ENCODE measurements at places on chromosomes 1 and 21.

DNA sequence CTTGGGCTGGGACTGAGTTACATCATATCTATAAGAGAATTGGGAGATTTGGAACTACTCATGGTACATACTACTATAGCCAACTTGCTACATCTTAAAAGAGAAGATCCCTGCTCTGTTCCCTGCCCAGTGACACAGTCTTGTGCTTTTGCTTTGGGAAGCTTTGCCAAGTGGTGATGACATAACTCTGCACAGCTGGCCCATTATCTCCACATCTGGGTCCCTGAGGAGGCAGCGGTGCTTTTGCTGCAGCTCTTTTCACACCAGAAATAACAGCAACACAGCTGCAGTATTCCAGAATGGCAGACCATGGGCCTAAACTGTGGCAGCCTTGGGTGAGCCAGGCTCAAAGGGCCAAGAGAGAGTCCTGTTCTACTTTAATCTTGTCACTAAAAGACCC lies 296.0 kb downstream of the HHAT start:
- DNase-seq = no peak

- DNase-seq = no peak
Observed at GRCh38 chr21:26559099-26559498, 14.0 kb downstream of the CYYR1 start.

- DNase-seq = no peak
Observed at GRCh38 chr1:193661385-193661784, 475.0 kb upstream of the B3GALT2 start.

DNA sequence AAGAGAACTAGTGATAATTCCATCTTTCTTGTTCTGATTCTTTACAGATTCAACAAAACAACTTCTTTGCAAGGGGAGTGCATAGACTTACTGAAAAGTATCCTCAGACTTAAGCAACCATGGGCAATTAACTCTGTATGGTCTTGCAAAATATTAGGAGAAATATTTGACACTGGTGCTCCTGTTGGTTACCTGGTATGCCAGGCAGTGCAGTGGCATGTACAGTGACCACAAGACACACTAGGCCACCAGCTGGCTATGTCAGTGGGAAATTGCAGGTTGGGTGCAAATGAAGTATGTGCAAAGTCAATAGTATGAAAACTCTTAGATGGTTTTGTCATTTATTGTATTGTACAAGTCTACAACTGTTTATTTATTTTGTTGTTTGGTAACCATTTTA lies 34.5 kb downstream of the EPS15 start:
- no peak for DNase-seq

GRCh38 chr1:185144233-185144632 lies 12.5 kb downstream of the TRMT1L start:
- peak; percentile 30 for DNase-seq

DNA sequence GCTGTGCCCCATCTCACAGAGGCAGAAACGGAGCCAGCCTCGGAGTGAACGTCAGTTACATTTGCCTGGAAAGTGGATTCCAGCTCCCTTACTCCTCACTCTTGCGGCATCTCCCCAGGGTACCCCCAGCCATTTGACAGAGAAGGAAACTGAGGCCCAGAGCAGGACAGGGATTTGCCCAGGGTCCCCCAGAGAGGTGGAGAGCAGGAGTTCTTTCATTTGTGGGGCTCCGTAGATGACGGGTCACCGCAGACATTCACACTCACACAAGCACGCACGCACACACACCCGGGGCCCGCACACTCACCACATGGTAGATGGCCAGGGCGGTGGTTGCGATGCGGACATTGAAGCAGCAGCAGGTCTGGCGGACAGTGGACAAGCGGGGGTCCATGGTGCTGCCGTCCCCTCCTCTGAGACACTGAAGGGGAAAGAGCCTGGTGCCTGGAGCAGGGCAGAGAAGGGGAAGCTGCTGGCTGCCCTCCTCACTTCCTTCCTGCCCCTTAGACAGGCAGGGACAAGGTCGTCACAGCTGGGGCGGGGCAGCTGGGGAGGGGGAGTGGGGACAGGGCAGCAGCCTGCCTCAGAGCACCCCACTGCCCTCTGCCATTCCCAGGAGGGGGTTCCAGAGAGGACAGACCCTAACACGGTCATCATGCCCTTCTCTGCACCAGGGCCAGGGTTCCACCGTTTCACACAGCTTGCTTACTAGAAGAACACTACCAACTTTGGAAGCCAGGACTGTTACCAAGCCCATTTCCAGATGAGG lies at the start of gene LAPTM5:
Gene LAPTM5 (minus strand): TSS at position 423 of the 769 bp plus-strand sequence. CDS start 29 bp downstream, at position 394.
- no peak for DNase-seq

- peak; percentile 47 for DNase-seq
Observed at GRCh38 chr21:37430184-37430821, 63.7 kb downstream of the DYRK1A start.

DNA sequence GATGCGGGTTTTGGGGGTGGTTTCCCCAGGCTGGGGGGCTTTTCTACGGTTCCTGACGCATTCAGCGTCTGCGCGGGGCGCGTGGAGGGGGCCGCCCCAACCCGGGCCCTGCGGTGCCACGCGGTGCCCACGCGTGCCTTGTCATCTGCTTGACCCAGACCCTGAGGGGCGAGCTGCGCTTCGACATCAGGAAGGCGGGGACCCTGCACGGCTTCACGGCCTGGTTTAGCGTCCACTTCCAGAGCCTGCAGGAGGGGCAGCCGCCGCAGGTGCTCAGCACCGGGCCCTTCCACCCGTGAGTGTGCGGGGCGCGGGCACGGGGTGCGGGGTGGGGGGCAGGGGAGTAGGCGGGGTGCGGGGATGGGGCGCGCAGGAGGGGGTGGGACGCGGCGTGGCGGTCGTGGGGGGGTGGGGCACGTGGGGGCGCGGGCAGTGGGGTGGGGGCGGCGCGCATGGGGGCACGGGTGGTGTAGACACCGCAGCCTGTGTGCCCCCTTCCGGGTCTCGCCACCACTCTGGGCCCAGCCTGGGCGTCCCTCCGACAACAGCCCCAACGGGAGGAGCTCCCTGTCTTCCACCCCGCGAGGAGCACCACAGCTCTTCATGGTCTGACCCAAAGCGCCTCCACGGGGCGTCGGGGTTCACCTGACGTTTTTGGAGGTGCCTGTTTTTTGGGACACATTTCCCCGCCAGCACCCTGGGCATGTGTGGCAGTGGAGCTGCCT lies 26.3 kb downstream of the PRMT2 start:
- no peak for DNase-seq

DNA sequence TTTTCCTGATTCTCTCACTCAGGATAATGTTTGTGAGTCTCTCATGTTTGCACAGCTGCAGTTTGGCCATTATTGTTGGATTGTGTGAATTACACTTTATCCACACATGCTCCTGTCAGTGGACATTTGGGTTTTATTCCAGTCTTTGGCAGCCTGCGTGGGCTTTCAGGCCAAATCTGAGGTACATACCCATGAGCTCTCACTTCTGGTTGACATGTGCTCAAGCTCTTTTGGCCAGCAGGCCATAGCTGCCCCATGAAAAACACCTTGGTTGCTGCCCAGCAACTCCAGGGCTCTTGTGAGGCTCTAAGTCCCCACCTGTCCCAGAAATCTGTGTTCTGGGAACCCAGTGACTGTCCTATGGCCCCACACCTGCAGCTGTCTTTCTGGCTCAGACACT lies 124.5 kb upstream of the GALNT2 start:
- no peak for DNase-seq

All from bronchial epithelial cell (primary cell).